ENCODE measurements at places on chromosomes 11 and 22.

DNA sequence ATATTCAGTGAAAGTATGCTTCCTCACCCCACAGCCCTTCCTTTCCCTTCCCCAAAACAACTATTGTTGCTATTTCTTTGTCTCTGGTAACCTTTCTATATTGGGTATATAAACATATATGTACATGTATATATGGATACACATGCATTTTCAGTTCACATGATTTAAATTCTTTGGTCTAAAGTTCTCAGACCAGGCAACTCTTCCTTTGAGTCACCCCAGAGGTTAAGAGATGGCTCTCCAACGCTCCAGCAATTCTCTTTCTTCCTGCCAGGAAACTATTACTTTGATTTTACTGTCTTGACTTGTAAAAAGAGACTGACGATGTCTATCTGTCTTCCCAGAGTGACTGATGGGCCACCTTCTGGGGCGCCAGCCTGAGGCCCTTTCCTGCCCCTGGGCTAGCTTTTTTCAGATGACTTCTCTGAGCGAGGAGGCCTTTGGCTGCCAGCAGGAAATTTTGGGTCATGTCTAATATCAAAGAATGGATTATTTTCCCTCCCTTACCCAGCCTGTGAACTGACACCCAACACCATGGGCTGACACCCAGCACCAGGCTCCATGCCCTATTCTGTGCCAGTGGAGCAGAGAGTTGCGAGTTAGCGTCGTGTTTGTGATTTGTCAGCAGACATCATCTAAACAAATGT, 14.4 kb upstream of the ST3GAL4 start:
- DNase-seq: no peak

DNA sequence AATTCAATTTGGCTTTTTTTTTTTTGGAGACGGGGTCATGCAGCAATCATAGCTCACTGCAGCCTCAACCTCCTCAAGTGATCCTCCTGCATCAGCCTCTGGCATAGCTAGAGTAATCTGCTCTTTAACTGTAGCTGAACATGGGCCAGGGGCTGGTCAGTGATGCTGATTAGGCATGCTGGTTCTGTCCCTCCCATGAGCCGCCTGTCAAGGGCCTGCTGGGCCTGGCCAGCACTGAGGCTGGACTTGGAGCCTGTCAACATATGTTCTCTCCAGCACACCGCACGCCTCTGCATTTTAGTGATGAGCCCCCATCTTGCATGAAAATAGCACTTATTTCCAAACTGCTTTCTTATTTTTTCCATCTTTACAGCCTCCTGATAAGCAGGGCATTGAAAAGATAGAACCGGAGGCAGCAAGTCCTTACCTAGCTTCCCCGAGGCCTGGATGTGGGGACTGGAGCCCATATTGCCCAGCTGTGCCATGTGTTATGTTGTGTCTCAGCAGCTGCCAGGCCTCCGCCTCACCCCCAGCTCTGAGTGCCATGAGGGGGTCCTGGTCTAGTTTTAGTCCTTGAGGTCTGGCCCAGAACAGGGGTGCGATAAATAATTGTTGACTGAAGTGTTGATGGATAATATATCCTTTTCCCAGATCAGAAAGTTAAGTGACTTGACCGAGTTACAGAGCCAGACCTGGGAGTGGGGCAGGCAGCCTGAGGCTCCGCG, 80.0 kb downstream of the CTTN start:
- DNase-seq: no peak

GRCh38 chr11:107651672-107652071, 60.2 kb downstream of the SLN start:
- no peak for DNase-seq

- DNase-seq: no peak
Measured at GRCh38 chr11:19525714-19526113, 186.9 kb upstream of the NAV2 start.

DNA sequence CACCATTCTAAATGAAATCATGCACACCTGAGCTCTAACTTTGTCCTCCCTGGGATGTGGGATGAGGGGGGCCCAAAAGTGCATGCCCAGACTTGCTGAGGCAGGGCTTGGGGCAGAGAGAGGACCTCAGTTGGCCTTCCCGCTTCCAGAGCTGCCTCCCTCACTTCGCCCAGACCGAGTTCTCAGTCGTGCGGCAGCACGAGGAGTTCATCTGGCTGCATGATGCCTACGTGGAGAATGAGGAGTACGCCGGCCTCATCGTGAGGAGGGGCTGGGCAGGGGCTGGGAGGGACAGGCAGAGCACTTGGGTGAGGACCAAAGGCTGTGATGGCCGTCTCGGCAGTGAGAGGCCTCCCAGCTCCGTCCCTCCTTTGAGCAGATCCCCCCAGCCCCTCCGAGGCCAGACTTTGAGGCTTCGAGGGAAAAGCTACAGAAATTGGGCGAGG, 8.2 kb downstream of the CFL1 start:
- no peak for DNase-seq

- DNase-seq: no peak
Measured at GRCh38 chr11:69512790-69513189, 31.3 kb downstream of the LINC01488 start.

- DNase-seq: no peak
Measured at GRCh38 chr11:116948391-116948790, 111.0 kb upstream of the APOA1 start.

GRCh38 chr11:10051868-10052586, 242.0 kb downstream of the SBF2 start:
- DNase-seq: no peak

DNA sequence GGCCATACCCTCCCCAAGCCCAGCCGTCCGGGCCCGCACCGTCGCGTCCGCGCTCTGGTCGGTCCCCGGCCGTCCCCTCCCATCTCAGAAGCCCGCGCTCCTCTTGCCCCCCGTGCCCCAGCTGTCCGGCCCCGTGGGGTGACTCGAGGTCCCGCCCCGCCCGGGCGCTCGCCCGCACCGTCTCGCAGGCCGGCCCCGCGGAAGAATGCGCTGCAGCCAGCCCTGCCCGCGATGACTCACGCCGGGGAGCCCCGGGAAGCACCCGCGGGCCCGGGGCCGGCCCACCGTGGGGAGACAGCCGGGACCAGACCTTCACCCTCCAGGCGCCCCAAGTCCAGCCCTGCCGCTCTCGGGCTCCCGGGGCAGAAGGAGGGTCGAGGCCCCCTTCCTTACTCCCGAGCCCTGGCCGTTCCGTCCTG, 320 bp upstream of the PHLDA2 start:
- DNase-seq: no peak

GRCh38 chr11:11476499-11476898, 123.4 kb upstream of the CSNK2A3 start:
- DNase-seq: no peak

DNA sequence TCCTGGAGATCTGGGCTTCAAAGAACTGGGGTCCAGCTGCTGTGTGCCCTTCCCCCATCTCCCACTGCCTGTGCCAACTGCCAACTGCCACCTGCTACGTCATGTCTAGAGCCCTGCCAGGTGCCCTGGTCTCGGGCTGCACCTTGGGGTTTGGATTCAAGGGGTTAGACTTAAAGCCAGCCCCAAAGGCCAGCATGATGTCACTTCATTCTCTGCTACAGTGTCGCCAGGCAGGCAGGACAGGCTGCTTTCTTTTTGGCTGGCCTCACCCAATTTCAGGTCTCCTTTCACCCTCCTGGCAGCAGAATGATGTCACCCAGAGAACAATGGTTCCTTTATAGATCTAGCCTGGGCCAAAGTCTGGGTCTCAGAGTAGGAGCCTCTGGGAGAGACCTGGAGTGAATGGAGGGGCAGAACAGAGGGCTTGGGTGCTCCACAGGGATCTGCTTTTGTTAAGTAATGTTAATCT, 79.5 kb upstream of the CRYBB3 start:
- no peak for DNase-seq

DNA sequence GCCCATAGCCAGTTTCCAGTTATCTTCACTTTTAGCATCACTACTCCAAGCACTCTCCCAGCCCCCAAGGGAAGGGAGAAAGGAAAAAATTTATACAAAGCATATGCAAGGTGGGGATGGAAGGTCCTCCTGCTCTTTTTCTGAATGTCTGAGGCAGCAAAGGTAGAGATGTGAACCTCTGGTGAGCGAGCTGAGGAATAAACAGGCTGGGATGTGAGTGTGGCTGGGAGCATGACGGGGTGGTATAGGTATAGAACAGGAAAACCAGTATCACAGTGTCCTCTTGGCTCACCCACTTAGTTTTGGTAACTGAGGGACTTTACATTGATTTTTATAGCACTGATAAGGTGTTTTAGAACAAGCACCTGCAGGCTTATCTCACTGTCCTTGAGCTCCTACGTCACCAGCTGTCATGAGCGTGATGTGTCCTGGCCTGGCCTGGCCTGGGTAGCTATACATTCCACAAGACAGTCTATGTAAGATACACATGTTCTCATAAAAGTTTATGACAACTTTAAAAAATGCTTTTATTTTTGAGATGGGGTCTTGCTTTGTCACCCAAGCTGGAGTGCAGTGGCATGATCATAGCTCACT, 10.3 kb upstream of the POLD3 start:
- DNase-seq: no peak

DNA sequence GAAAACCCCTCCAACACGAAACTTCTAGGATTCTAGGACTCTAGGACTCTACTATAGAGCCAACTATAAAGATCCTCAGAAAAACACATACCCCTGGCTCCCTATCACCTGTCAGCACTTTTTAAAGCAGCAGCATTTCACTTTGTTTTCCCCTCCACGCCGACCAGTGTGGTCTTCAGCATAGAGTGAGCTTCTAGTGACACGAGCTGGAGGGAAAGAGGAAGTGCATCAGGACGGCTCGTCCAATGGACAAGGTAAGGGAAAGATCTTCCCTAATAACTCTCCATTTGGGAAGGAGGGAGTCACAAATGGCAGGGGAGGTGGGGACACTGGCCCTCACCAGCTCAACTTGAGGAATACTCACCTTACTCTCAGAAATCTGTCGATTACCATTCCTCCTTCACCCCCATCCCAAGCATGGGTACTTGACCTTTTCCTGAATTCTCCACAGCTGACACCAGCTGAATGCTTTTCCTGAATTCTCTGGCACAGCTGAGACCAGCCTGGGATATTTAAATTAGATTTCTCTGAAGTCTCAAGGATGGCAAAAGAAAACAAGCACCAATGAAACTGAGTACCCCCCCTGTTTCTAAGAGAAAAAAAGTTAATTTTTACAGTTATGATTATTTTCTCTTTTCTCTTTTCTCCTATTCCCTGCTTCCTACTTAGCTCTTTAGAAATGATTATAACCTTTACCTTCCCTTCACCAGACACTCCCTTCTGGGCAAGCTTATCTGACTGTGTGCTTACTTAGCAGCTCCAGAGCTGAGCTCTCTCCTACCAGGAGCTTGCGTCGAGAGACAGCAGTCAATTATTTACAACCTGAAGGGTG, 33.3 kb upstream of the NNMT start:
- DNase-seq: no peak

DNA sequence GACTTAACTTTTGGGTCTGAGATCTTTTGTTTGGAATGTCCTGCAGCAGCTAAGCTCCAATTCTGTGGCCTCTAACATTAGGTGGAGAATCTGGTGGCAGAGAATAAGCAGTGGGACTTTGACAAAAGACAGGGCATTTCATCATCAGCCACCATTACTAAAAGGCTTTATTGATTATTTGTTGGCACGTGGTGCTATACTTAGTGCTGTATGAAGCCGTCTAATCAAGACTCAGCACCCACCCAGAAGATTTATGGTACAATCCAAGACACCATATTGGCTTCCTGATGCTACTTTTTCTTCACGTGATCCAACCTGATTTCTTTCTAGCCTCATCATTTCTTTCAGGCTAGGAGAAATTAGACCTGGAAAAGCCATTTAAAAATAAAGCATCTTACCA, 80.7 kb upstream of the GRAMD1B start:
- DNase-seq: no peak

- DNase-seq: peak; percentile 74
Measured at GRCh38 chr11:64971421-64972233, at the start of gene MAJIN. TSS of gene MAJIN (minus strand) at chr11:64972108. CDS start at chr11:64959405, 12,703 bp downstream.

DNA sequence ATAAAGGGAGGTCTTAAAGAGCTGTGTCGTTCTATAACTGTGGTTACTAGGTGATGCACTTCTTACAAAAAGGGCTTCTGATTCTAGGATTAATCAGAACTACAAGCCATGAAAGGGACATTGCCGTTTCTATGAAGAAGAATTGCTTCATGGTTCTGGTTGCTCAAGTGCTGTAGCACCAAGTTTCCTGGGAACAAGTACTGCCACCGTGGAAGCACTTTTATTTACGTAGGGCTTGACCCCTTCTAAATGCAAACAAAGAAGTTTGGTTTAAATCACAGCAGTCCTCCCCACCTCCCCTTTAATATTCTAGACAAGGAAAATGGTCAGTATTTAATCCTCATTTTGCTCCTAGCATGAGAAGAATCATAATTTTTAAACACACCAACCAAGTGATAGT, 9.8 kb downstream of the YAP1 start:
- no peak for DNase-seq

- DNase-seq: no peak
Measured at GRCh38 chr11:24181395-24182047, 315.3 kb upstream of the LUZP2 start.

DNA sequence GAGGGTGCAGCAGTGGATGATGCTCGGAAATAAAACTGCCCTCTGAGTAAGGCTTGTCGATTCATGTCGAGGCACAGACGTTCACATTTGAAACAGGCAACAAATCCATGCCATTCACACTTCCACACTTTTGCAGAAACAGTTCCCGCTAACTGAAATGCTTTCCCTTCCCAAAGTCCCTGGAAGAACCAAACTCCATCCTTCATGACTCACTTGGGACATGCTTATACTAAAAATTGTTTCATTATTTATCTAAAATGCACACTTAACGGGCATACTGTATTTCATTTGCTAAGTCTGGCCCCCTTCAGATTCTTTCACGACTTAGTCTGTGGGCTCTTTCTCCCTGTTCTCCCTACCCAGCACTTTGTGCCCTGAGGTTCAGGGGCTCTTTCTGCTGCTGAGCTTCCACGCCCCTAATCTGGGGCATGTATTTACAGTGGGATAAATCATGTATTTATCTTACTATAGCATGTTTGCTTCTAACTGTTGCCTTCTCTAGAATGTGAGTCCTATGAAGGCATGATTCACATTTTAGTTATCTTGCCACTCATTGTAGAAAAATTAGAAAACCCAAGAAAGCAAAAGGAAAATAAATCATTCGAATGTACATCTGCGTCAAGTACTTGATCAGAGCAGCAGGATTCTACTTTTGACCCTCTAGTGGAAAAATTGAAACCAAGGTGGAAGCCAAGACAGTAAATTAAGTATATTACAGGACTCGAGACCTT, 12.5 kb downstream of the SCGB1A1 start:
- no peak for DNase-seq

GRCh38 chr11:129578006-129578405, 202.4 kb downstream of the BARX2 start:
- DNase-seq: no peak

- DNase-seq: no peak
Measured at GRCh38 chr11:34346551-34346950, 11.3 kb downstream of the ABTB2 start.
